ENCODE measurements at places on chromosomes 13 and 19.

GRCh38 chr13:37375071-37375470 is 223.5 kb downstream of the POSTN start:
- no peaks in the 10 kb centered on the region for H3K4me1 ChIP-seq
- no peaks in the 10 kb centered on the region for H3K27me3 ChIP-seq
- no peaks in the 10 kb centered on the region for H3K36me3 ChIP-seq

DNA sequence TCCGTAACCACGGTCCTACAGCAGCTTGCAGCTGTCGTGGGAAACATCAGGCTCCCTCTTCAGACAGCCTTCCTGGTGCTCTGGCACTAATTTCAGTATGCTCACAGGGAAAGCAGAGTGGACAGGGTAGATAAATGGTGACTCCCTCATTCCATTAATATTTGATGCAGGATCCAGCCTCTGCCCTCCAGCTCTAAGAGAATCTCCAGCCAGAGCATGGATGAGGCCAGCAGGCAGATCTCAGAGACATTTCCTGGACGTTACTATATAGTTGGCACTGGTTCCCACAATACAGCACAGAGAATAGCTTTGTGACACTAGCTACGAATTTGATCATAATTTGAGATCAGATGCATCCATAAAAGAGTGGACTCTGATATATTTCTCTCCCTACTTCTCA is 341.4 kb downstream of the LIG4 start:
- no peak for DNase-seq
- H3K4me1 ChIP-seq = no peaks in the 10 kb centered on the region
- H3K4me3 ChIP-seq = no peak overlapping the region
- no peak overlapping the region for H3K27ac ChIP-seq
- no peaks in the 10 kb centered on the region for H3K36me3 ChIP-seq

GRCh38 chr19:54448040-54448773 is 792 bp upstream of the LENG8 start:
- H3K27me3 ChIP-seq = no peaks in the 10 kb centered on the region
- H3K4me1 ChIP-seq = peaks cover 46% of the 10 kb centered on the region
- peak overlapping the region; percentile 98 for H3K27ac ChIP-seq
- peaks cover 51% of the 10 kb centered on the region for H3K36me3 ChIP-seq
- peak overlapping the region; percentile 98 for H3K4me3 ChIP-seq
- DNase-seq = peak; percentile 62

- H3K36me3 ChIP-seq = no peaks in the 10 kb centered on the region
- H3K27me3 ChIP-seq = no peaks in the 10 kb centered on the region
- no peak overlapping the region for H3K4me3 ChIP-seq
- no peak for DNase-seq
Measured at GRCh38 chr13:30529085-30529834, 63.5 kb upstream of the HMGB1 start.

Measured in activated CD8-positive, alpha-beta memory T cell treated with anti-CD3 and anti-CD28 coated beads, Interleukin-2, amount 10 ng/mL, durations not matched to agents 7 days and 5 days (primary cell).